Peyer's patch (tissue), 4 donors: ENCODE measurements at places on chromosomes 7 and 10. TPM values are rescaled to one million over a fixed set of nuclear protein-coding genes. Genes with fewer than 3 reads are reported as not detected.

GRCh38 chr10:16146993-16147392 lies 286.7 kb upstream of the MINDY3 start:
- H3K27ac ChIP-seq, result no peak overlapping the region
- no peaks in the 10 kb centered on the region for H3K27me3 ChIP-seq
- no peak overlapping the region for H3K4me3 ChIP-seq

- H3K36me3 ChIP-seq, result no peaks in the 10 kb centered on the region
- no peak for DNase-seq
- H3K4me3 ChIP-seq, result no peak overlapping the region
Measured at GRCh38 chr10:78437407-78437768, 403.7 kb downstream of the RPS24 start.

DNA sequence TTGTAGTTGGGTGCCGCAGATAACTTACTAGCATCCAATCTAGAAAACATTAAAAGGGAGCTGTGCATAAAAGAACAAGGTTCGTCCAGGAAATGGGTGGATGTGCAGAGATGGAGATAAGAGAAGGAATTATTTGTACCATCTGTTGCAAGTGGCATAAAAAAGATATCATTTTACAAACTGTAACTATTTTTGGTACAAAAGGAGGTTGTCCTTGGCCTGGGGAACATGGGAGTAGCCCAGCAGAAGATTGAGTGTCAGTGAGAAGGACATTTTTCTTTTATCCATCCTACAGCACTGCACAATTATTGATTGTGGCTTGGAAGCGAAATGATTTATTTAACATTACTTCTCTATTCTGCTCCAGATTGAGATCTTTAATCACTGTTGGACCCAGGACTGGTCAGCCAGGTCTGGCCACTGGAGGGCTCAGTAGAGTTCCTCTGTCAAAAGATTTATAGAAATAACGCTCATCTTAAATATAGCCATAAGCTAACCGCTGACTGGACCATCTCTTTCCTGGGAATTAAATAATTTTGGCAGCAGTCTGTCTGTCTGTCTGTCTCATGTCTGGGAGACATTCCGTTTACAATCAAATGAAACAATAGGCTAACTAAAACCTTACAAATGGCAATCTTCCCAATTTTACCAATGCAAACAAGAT lies 254.1 kb downstream of the KIAA1217 start:
- DNase-seq, result no peak
- peak overlapping the region; percentile 95 for H3K27ac ChIP-seq
- no peaks in the 10 kb centered on the region for H3K27me3 ChIP-seq

GRCh38 chr7:118573085-118573484 lies 348.6 kb downstream of the ANKRD7 start:
- H3K4me3 ChIP-seq, result no peak overlapping the region
- H3K27ac ChIP-seq, result no peak overlapping the region
- no peaks in the 10 kb centered on the region for H3K36me3 ChIP-seq
- H3K27me3 ChIP-seq, result no peaks in the 10 kb centered on the region
- no peak for DNase-seq

DNA sequence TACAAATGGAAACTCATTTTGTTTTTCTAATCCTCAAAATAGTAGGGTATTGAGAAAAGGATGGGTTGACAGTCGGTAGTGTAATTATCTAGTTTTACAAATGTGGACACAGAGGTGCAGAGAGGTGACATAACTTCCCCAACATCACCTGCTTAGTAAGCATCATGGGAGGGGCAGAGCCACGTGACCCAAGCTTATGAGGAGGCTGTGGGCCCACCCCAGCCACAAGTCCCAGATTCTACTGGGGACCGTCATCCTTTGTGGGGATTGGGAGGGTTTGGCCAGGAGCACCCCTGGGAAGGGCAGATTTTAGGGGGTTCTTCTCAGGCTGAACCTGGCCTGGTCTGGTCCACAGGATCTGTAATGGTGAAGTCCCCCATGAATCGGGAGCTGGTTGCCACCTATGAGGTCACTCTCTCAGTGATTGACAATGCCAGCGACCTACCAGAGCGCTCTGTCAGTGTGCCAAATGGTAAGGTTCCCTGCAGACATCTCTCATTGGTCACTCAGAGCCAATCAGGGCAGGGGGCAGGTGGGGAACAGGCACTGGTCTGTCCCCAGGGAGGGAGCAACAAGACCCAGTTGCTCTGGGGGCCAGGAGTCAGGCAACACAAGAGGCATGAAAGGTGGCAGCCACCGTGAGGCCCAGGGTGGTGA lies 23.6 kb upstream of the VSIR start:
- no peak for DNase-seq
- no peak overlapping the region for H3K27ac ChIP-seq
- no peaks in the 10 kb centered on the region for H3K4me1 ChIP-seq
- H3K4me3 ChIP-seq, result no peak overlapping the region
- no peaks in the 10 kb centered on the region for H3K27me3 ChIP-seq
- H3K36me3 ChIP-seq, result no peaks in the 10 kb centered on the region

- no peak for DNase-seq
- H3K4me1 ChIP-seq, result no peaks in the 10 kb centered on the region
- no peaks in the 10 kb centered on the region for H3K27me3 ChIP-seq
- H3K36me3 ChIP-seq, result no peaks in the 10 kb centered on the region
Measured at GRCh38 chr7:28195910-28196620, 15.5 kb upstream of the JAZF1 start.

DNA sequence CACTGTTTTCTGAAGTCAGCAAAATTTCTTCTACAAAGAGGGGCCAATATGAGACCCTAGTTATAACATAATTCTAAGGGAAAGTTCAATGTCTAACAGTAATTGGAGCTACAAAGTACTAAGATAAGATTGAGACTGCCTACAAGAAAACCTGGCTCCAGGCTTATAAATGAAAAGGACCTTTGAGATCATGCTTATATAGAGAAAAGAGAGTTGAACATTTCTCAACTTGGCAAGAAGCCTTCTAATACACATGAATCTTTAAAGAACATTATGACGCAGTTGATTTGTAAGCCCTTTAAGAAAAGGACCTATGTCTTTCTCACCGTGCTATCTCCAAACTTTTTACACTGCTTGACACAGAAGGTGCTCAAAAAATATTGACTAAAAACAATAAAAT lies 87.9 kb downstream of the TPK1 start:
- no peaks in the 10 kb centered on the region for H3K27me3 ChIP-seq
- H3K4me1 ChIP-seq, result no peaks in the 10 kb centered on the region
- DNase-seq, result no peak
- H3K36me3 ChIP-seq, result no peaks in the 10 kb centered on the region

DNA sequence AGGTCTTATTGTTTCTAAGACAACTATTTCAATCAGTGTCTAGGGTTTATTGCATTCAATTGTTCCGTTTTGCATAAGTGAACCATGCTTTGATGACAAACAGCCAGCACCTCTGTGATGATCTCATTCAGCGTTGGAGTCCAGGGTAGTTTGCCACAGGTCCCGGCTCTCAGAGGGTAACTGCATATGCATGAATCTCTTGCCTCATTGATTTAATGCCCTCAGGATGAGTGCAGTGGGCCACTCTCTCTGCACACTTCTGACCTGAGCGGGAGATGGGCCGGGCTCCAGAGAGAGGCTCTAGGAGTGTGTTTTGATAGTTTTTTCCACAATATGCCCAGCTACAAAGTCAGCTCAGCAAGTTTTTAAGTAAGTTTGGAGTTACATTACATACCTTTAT lies 83.9 kb downstream of the HECW1 start:
- H3K27ac ChIP-seq, result no peak overlapping the region
- no peak overlapping the region for H3K4me3 ChIP-seq
- no peaks in the 10 kb centered on the region for H3K36me3 ChIP-seq
- H3K4me1 ChIP-seq, result no peaks in the 10 kb centered on the region
- no peak for DNase-seq
- no peaks in the 10 kb centered on the region for H3K27me3 ChIP-seq

DNA sequence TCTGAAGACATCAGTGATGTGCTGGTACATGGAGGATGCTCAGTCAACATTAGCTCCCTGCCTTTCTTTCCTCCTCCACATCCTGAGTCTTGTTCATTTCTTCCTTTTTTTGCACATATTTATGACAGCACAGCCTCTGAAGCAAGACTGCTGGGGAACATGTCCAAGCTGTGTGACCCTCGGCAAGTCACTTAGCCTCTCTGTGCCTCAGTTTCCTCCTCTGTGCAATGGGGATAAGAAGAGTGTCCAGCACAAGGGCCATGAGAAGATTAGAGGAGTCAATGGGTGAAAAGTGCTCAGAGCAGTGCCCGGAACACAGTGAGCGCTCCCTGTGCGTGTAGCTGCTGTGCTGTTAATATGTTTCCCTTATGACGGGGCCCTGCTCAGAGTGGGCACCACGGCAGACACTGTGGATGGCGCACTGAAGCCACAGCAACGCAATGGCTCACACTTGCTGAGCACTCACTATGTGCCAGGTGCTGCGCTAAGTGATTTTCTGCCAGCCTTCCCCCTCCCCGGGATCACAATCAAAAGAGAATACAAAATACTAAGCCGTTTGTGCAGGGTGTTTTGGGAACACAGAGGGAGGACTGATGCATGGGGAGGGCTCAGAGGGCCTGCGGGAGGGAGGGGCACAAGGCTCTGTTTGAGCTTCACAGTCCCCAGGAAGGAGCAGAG lies 28.7 kb downstream of the ZCCHC24 start:
- H3K27ac ChIP-seq, result no peak overlapping the region
- H3K36me3 ChIP-seq, result no peaks in the 10 kb centered on the region
- H3K4me3 ChIP-seq, result no peak overlapping the region
- no peaks in the 10 kb centered on the region for H3K27me3 ChIP-seq
- no peak for DNase-seq

Gene WNT16
- total RNA-seq, result not detected

Gene MBLAC1
- 3.2 TPM for total RNA-seq
